ENCODE measurements at places on chromosomes 6 and 20. TPM values are rescaled to one million over a fixed set of nuclear protein-coding genes. Genes with fewer than 3 reads are reported as not detected.

Gene SLC52A3
- total RNA-seq = 0.51 TPM

Gene APCDD1L
- total RNA-seq = not detected

Gene ARMC12
- 0.44 TPM for total RNA-seq

Gene ARMC2
- 3.1 TPM for total RNA-seq

Gene ZNFX1
- total RNA-seq = 26.7 TPM

Gene EPHA7
- 0.04 TPM for total RNA-seq

Gene OR2B6
- total RNA-seq = not detected

Gene WFDC6
- total RNA-seq = not detected

All from A549 treated with ZK216348 at 1 μM for 4 hours (cell line).